Gastroesophageal sphincter (tissue), 4 donors: ENCODE measurements at places on chromosomes 5 and 9. TPM values are rescaled to one million over a fixed set of nuclear protein-coding genes. Genes with fewer than 3 reads are reported as not detected.

DNA sequence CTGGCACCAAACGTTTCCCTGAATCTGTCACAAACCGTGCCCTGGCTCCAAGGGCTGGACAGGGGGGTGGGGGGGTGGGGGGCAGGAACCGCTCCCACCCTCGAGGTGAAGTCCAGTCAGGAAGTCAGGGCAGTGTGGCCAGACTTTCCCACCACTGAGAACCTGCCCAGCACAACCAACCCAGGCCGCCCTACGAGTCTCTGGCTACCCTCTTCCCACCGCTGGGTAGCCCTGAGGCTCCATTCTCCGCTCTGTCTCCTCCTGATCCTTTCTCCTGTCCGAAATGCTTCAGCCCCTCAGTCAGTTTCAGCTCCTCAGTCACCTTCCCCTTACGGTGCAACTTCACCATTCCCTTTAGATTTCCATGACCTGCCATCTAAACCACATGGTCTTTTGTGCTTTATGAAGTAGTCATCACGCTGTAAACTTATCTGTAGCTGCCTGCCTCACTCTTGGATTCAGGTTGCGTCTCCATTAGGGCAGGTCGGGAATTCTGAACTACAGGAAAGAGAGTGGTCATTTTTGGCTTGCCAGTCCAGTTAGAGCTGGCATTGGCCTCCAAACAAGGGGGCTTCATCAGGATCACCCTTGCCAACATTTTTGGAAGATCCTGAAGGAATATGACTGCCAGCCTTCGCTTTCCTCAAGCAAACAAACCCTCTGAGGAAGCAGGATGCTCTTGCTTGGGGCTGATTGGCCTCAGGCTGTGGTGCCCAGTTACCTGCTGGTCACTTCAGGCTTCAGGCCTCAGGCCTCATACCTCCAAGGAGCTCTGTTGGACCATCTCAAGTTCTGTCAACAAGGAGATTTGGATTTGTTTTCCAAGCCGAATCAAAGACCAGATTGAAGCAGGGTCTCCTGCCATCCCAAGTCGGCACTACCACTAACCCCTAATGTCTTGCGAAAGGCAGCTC, 794 bp upstream of the DCAF12 start:
- no peak for ATAC-seq

GRCh38 chr5:66675406-66675805, 79.2 kb downstream of the MAST4 start:
- ATAC-seq, result no peak

DNA sequence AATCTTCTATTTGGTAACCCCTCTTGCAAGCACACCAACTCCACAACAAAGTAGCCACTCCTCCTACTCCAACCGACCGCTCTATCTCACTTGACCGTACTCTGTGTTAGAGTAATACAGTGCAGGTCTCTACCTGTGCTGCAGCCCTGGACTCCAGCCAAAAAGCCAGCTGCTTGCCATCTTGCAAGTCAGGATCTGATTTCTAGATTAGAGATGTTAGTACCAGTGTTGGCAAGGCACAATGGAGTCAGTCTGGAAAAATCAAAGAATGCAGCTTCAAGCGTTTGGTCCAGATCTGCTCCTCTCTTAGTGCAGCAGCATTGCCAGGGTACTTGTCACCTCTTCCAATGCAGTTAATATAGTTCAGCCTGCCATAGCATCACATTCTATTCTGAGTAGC, 477.6 kb downstream of the ZSWIM6 start:
- no peak for ATAC-seq

- ATAC-seq, result no peak
These were observed 45.7 kb downstream of the SEMA5A start for GRCh38 chr5:9500193-9500592.

- ATAC-seq, result peak; percentile 78
These were observed 156.4 kb upstream of the RASEF start for GRCh38 chr9:83219154-83219923.

DNA sequence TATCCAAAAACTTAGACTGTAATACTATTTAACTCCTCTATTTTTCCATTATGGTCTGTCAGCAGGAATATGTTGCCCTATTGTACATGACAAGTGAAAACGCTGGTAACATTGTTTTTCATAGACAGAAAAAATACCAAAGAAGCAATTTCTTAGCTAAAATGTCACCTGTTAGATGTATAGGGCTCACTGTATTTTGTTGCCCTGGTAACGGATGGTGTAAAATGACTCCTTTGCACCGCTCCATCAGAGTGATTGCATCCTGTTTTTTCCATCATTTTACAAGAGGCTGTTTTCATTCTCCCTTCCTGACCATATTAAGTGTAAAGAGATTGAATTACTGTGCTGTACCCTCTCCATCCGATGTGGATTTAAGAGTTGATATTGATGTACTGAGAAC, 460.1 kb upstream of the TLE4 start:
- ATAC-seq, result no peak

PCDHGC5 gene
- 5.1 TPM for total RNA-seq
